ENCODE measurements at places on chromosomes 2 and 18. TPM values are rescaled to one million over a fixed set of nuclear protein-coding genes. Genes with fewer than 3 reads are reported as not detected.

LOXHD1 gene
- not detected for polyA plus RNA-seq

ADRA2B gene
- not detected for polyA plus RNA-seq

KYNU gene
- not detected for polyA plus RNA-seq

IL1R2 gene
- not detected for polyA plus RNA-seq

C2orf66 gene
- polyA plus RNA-seq, result not detected

CYP27A1 gene
- not detected for polyA plus RNA-seq

KCNK3 gene
- not detected for polyA plus RNA-seq

CNGA3 gene
- not detected for polyA plus RNA-seq

MAPK4 gene
- polyA plus RNA-seq, result not detected

MBD1 gene
- 38.7 TPM for polyA plus RNA-seq

DLGAP1 gene
- 0.46 TPM for polyA plus RNA-seq

IL1R1 gene
- 0.30 TPM for polyA plus RNA-seq

CNDP1 gene
- polyA plus RNA-seq, result not detected

CEP192 gene
- polyA plus RNA-seq, result 6.5 TPM

SOWAHC gene
- polyA plus RNA-seq, result 0.40 TPM

GNLY gene
- polyA plus RNA-seq, result 953 TPM

EDAR gene
- 0.64 TPM for polyA plus RNA-seq

SCN9A gene
- polyA plus RNA-seq, result not detected

SERPINB4 gene
- polyA plus RNA-seq, result not detected

SERPINB7 gene
- polyA plus RNA-seq, result not detected

DYNAP gene
- polyA plus RNA-seq, result not detected

SH2D6 gene
- not detected for polyA plus RNA-seq

TMEM200C gene
- polyA plus RNA-seq, result not detected

ACMSD gene
- not detected for polyA plus RNA-seq

TNS1 gene
- polyA plus RNA-seq, result not detected

NTSR2 gene
- polyA plus RNA-seq, result not detected

SLC5A7 gene
- polyA plus RNA-seq, result not detected

GPR45 gene
- polyA plus RNA-seq, result not detected

FEV gene
- polyA plus RNA-seq, result not detected

WDR35 gene
- 1.6 TPM for polyA plus RNA-seq

IL36RN gene
- not detected for polyA plus RNA-seq

TFCP2L1 gene
- polyA plus RNA-seq, result 0.45 TPM

CHRND gene
- polyA plus RNA-seq, result not detected

KCNIP3 gene
- polyA plus RNA-seq, result not detected

NOP58 gene
- 94.3 TPM for polyA plus RNA-seq

PIK3C3 gene
- 39.8 TPM for polyA plus RNA-seq

IL36A gene
- not detected for polyA plus RNA-seq

GLB1L gene
- 0.99 TPM for polyA plus RNA-seq

L3MBTL4 gene
- 0.13 TPM for polyA plus RNA-seq

STON1 gene
- 0.28 TPM for polyA plus RNA-seq

VWC2L gene
- not detected for polyA plus RNA-seq

ASAP2 gene
- not detected for polyA plus RNA-seq

GEN1 gene
- 0.31 TPM for polyA plus RNA-seq

ARHGAP15 gene
- 328 TPM for polyA plus RNA-seq

PLCD4 gene
- polyA plus RNA-seq, result 0.49 TPM

AMER3 gene
- polyA plus RNA-seq, result not detected

KLHL29 gene
- polyA plus RNA-seq, result 0.21 TPM

DOK6 gene
- polyA plus RNA-seq, result 0.13 TPM

MALL gene
- 0.38 TPM for polyA plus RNA-seq

All from CD8-positive, alpha-beta memory T cell (primary cell).